ENCODE measurements at places on chromosomes 12 and 14.
A peak's percentile ranks its signal among the peaks of the same experiment; 100 is the strongest.

GRCh38 chr12:29756741-29757390 is 26.9 kb downstream of the TMTC1 start:
- no peak for DNase-seq

- DNase-seq: no peak
Measured at GRCh38 chr12:130195776-130196175, 33.5 kb downstream of the FZD10 start.

DNA sequence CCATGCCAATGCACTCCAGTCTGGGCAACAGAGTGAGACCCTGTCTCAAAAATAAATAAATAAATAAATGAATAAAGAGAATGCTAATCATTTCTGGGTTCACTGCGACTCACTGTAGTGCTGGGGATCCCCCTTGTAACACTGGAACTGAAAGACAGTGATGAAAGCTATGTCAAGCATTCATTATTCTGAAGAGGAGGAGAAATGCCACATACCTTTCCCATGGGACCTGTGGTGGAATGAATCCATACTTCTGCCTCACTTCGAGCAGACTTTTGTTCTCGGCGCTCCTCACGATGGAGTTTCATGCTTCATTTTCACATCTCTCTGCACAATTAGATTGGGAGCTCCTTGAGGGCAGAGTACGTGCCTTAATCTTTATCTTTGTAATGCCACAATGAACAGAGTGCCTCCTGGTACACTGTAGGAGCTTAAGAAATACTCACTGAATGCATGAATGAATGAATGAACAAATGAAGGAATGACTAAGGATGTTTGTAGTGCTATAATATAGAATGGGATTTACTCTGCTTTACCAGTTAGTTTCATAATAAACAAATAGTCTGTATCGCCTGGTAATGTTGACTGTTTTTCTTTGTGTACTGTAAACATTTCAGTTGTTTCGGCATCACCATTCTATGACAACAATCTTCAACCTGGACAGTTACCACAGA is 45.8 kb downstream of the DRAM1 start:
- DNase-seq: no peak

- no peak for DNase-seq
Measured at GRCh38 chr14:30553311-30553989, 5.5 kb upstream of the G2E3 start.

GRCh38 chr12:66288121-66288520 is 14.2 kb upstream of the HELB start:
- peak; percentile 11 for DNase-seq

- DNase-seq: no peak
Measured at GRCh38 chr12:52229836-52230343, 3.2 kb upstream of the KRT7 start.

- DNase-seq: no peak
Measured at GRCh38 chr14:39376667-39377403, 55.4 kb downstream of the FBXO33 start.

GRCh38 chr12:11821386-11822080 is 172.1 kb downstream of the ETV6 start:
- DNase-seq: no peak

- DNase-seq: no peak
Measured at GRCh38 chr12:6542209-6543009, 8.1 kb downstream of the GAPDH start.

GRCh38 chr12:132419631-132420246 is 70.2 kb upstream of the FBRSL1 start:
- DNase-seq: no peak

GRCh38 chr14:67987606-67988005 is 168.0 kb downstream of the RAD51B start:
- no peak for DNase-seq

DNA sequence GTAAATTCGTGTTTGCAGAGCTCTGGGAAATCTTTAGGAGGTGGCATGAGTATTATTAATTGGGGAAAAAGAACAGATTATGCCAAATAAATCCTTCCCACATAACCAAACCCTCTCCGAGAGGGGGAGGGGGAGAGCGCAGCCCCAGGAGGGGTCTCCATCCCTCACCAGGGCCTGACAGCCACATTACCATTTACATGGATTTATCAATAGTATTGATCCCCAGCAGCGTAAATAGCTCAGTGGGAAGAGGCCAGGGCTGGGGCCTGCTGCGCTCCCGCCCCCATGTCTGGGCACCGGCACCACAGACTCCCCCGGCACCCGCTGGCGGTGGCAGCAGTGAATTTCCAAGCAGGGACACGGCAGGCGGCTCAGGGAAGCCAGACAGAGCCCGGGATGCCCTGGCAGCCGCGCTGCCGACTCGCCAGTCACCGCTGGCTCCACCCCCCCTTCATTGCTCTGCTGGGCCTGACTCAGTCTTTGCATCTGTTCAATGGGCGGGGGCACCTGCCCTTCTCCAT is 2.4 kb downstream of the NCOR2 start:
- no peak for DNase-seq

DNA sequence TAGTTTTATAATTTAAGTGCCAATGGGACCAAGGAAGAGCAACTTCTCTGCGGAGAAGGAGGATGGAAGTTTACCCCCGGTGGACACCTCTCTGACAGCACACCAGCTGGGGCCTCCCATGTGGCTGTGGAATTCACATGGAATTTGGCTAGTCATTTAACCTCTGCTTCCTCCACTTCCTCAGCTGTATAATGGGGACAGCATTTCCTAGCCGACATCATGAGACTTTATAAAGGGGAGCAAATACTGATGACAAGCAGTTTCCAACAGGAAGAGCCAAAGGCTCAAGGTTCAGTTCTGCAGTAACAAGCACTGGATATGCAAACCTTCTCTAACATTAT is 7.5 kb downstream of the DUSP6 start:
- DNase-seq: no peak

DNA sequence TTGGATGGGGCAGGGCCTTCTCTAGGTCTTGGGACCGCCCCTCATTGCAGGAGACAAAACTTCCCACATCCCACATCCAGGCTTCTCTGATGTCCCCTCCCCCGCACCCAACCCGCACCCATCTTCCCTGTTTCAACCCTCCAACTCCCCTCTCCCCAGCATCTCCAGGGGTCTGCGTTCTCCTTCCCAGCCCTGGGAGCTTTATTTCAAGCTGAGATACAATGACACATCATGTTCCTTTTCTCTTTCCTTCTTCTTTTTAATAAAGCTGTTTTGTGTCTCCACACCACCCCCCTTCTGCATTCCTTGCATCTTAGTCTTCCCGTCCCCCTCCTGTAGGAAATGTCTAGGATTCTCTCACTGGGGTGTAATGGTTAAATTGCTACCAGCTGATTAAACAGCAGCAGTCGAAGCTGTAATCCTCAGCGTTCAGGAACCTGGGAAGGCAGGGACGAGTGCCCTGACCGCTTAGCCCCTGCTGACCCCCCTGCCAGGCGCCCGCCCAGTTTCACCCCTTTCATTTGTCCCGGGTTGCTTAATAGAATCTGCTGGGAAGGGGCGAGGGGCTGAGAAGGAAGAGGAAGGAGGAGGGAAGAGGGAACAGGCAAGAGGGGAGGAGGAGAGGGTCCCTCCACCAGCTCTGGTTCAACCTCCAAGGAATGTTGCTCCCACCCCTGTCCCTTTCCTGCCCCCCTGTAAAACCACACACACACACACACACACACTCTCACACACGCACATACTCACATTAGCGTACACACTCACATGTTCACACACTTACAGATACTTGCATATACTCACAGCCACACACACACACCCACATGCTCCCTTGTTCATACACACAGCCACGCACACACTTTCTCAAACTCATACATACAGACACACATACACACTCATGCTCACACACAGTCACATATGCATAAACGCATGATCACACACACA is 104.5 kb upstream of the MED13L start:
- DNase-seq: no peak

- no peak for DNase-seq
Measured at GRCh38 chr14:96167224-96168148, 37.2 kb upstream of the BDKRB2 start.

DNA sequence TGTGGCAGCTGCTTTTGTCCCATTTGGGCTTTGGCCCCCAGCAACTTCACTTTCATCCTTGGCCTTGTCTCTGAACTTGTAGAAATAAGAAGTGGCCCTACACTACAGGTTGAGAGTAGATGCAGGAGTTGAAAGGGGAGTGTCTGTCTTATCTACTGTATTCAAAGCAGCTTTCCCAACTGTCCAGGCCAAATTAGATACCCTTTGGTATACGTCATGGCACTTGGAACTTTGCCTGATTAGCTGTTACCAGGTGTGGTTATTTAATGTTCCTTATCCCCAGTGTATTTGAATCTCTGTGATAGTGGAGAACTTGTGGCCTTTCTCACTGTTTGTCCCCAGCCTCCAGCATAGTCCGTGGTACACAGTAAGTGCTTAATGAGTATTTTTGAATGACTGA is 33.5 kb downstream of the SUDS3 start:
- no peak for DNase-seq

DNA sequence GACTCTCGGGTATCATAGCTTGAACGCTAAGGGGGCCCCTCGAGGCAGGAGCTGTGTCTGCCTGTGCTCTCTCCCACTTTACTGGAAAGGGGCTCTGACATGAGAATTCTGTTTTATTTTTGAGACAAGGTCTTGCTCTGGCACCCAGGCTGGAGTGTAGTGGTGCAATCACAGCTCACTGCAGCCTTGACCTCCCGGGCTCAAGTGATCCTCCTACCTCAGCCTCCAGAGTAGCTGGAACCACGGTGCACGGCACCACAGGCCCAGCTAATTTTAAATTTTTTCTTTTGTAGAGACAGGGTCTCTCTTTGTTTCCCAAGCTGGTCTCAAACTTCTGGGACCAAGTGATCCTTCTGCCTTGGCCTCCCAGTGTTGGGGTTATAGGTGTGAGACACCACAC is 77.7 kb downstream of the PAPOLA start:
- no peak for DNase-seq

- DNase-seq: no peak
Measured at GRCh38 chr12:10067942-10068341, 30.8 kb downstream of the CLEC1A start.

- no peak for DNase-seq
Measured at GRCh38 chr12:105057174-105057573, 27.1 kb downstream of the ALDH1L2 start.

- no peak for DNase-seq
Measured at GRCh38 chr14:28102001-28102400, 664.6 kb upstream of the FOXG1 start.

DNA sequence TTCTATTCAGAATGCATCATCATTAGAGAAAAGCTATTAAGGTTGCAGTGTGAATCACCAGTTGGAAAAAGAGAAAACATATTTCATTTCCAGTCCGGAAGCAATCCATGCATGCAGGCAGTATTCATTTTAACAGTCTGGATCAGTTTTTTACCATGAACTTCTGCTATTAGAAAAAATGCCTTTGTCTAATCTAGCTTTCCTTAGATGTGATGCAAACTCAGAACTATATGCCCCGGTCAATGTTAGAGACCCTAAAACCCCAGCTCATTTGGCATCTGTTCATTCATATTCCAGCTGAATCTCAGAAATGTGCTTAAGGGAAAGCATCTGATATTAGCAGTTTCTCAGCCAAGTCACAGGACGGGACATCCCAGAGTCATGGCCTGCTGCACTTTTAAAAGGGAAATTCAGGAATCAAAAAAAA is 8.5 kb downstream of the IRAK3 start:
- DNase-seq: no peak

GRCh38 chr12:12684375-12685106 is 11.4 kb downstream of the GPR19 start:
- no peak for DNase-seq

DNA sequence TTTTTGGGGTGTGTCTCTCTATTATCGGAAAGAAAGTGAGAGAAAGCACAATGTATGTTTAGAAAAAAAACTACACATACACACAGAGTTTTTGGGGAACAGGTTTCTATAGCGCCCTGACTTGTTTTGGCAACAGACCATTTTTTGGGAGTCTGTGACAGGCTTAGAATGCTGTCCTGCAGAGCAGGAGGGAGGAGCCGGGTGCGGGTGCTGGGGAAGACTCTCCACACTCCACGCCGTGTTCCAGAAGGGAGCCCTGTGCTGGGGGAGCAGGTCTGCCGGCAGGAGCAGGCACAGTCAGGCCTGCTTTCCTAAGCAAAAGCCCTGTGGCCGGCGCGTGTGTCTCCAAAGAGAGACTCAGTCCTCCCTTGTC is 26.5 kb downstream of the CD9 start:
- no peak for DNase-seq

GRCh38 chr12:113683574-113683973 is 211.9 kb upstream of the LHX5 start:
- no peak for DNase-seq

DNA sequence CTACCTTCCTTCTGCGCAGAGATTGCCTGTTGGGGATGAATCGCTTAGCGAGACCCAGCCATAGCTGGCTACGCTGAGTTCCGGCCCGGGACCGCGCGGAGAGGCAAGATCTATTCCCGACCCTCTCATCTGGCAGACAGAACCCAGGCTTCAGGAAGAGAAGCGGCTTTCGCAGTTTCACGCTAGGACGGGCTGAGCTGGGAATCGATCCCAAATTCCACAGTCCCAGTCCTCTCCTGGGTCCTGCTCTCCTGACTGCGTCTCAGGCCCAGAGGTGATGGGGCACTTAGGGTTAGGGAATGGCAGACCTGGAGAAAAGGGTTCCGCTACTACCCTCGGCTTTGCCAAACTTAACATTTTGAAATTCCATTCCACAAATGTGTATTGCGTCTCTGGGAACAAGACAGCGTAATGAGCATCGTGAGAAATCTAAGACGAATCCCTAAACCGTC is 2.8 kb downstream of the PTPN21 start:
- no peak for DNase-seq

- DNase-seq: no peak
Measured at GRCh38 chr14:28777471-28778137, 11.0 kb downstream of the FOXG1 start.

DNA sequence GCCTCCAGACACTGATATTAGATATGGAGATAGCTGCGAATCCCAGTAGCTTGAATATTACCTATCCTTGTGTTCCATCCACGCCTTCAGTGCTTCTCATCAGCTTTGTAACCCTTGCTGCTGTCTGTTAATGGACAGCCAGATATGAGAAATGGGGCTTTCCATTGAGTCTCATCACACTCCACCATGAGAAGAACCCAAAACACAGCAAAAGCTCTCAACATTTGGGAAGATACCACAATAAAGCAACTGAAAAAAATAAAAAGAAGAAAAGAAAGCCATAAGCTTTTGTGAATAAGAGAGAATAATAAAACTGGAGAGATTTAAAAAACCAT is 225.4 kb downstream of the GALC start:
- DNase-seq: no peak

DNA sequence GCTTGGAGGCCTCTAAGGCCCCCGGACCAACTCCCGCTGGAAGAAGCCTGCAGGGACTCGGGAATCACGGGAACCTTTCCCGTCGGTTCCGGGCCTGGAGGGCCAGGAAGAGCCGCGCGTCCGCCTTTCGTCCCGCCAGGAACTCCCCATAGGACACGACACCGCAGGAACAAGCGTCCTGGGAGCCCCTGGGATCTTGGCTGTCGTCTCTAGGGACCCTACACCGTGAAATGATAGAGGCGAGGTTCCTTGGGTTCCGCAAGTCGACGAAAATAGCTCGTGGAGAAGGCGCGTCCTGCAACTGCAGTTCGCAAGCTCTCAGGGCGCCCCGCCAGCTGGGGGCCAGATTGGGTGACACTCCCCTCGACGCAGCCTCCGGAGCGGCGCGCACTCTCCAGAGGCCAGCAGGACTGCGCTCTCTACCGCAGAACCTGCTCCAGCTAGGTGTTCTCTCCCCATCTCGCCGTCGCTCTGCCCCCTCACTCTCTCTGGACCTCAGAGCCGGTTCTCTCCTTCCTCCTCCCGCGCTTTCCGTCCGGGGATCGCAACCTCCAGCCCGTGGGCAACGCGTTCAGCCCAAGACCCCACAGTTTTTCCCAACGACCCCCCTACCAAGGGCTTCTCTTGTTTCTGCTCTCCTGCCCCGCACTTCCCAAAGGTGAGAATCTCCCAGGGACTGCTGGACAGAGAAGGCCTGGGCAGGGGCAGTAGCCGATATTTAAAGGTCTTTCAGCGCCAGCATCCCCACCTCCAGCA is 776 bp downstream of the BMP4 start:
- DNase-seq: no peak

Measured in T-helper 1 cell (primary cell).